ENCODE measurements at places on chromosomes 16 and 17. TPM values are rescaled to one million over a fixed set of nuclear protein-coding genes. Genes with fewer than 3 reads are reported as not detected.

Gene STH
- not detected for total RNA-seq

Gene CHMP6
- 17.5 TPM for total RNA-seq

Gene SCGB1C2
- total RNA-seq, result not detected

Gene NBR1
- 100 TPM for total RNA-seq

Gene TMEM220
- 8.3 TPM for total RNA-seq

Gene CDRT4
- 0.53 TPM for total RNA-seq

Gene CASKIN1
- 2.4 TPM for total RNA-seq

Gene ZNF750
- not detected for total RNA-seq

Gene IGFALS
- 0.14 TPM for total RNA-seq

Gene TP53TG3
- total RNA-seq, result not detected

DNA sequence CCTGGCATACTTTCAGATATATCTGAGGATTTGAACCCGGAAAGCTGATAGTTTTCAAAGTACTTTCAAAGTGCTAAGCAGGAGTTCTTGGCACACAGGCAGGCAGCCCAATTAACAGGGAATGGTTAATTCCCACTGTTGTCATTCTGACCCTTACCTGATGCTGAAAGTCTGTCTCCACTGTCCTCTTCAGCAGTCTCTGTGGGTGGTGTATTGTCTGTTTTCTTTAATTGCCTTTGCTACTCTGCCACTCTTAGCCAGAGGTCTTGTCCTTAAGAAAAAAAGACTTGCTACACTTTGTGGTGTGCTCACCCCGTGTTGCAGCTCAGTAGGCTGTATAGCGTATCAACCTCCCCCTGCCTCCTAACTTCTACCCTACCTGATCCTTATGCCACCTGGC, 63.2 kb upstream of the SLC12A3 start:
- H3K27me3 ChIP-seq, result no peaks in the 10 kb centered on the region
- no peaks in the 10 kb centered on the region for H3K4me1 ChIP-seq
- no peak overlapping the region for H3K4me3 ChIP-seq
- no peak for DNase-seq

GRCh38 chr17:19347323-19348080, 15.0 kb downstream of the B9D1 start:
- H3K4me3 ChIP-seq, result no peak overlapping the region
- no peaks in the 10 kb centered on the region for H3K27me3 ChIP-seq
- DNase-seq, result no peak
- H3K4me1 ChIP-seq, result peaks cover 35% of the 10 kb centered on the region
- no peaks in the 10 kb centered on the region for H3K36me3 ChIP-seq

GRCh38 chr17:68832109-68832802, 122.9 kb downstream of the ABCA8 start:
- H3K36me3 ChIP-seq, result no peaks in the 10 kb centered on the region
- no peak for DNase-seq
- no peaks in the 10 kb centered on the region for H3K4me1 ChIP-seq
- H3K27me3 ChIP-seq, result no peaks in the 10 kb centered on the region

DNA sequence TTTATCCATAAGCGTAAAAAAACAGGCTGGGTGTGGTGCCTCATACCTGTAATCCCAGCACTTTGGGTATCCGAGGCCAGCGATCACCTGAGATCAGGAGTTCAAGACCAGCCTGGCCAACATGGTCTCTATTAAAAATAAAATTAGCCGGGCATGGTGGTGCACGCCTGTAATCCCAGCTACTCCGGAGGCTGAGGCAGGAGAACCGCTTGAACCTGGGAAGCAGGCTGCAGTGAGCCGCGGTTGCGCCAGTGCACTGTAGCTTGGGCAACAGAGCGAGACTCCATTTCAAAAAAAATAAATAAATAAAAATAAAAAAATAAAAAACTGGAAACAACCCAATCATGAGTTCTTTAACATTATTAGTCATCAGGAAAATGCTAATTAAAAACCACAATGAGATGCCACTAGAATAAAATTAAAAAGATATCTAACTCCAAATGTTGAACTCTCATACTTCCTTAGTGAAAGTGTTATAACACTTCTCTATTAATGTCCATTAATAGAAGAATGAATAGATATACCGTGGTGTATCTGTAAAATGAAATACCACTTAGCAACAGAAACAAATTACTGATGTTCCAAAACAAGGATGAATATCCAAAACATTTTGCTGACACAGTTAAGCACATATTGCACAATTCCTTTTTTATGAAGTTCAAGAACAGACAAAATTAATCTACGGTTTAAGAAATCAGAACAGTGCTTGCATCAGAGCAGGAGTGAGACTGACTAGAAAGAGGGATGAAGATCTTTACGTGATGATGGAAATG, 13.1 kb downstream of the MPHOSPH6 start:
- no peaks in the 10 kb centered on the region for H3K4me1 ChIP-seq
- H3K27me3 ChIP-seq, result no peaks in the 10 kb centered on the region
- no peak overlapping the region for H3K4me3 ChIP-seq
- no peak overlapping the region for H3K27ac ChIP-seq
- DNase-seq, result no peak

- no peak for DNase-seq
- H3K27ac ChIP-seq, result no peak overlapping the region
- H3K27me3 ChIP-seq, result no peaks in the 10 kb centered on the region
- H3K36me3 ChIP-seq, result no peaks in the 10 kb centered on the region
- peaks cover 79% of the 10 kb centered on the region for H3K4me1 ChIP-seq
These were observed 11.1 kb downstream of the ABR start for GRCh38 chr17:1168533-1169220.

GRCh38 chr17:79473111-79473875, 137.6 kb downstream of the RBFOX3 start:
- no peaks in the 10 kb centered on the region for H3K36me3 ChIP-seq
- H3K4me3 ChIP-seq, result no peak overlapping the region
- no peak for DNase-seq
- no peak overlapping the region for H3K27ac ChIP-seq
- no peaks in the 10 kb centered on the region for H3K4me1 ChIP-seq
- H3K27me3 ChIP-seq, result peaks cover 25% of the 10 kb centered on the region

GRCh38 chr16:75389096-75389690, 44.1 kb downstream of the CFDP1 start:
- H3K4me3 ChIP-seq, result no peak overlapping the region
- H3K36me3 ChIP-seq, result peaks cover 39% of the 10 kb centered on the region
- H3K27ac ChIP-seq, result no peak overlapping the region
- no peak for DNase-seq
- H3K27me3 ChIP-seq, result no peaks in the 10 kb centered on the region

GRCh38 chr16:15690296-15690695, 40.3 kb downstream of the NDE1 start:
- H3K36me3 ChIP-seq, result peaks cover 55% of the 10 kb centered on the region
- no peak overlapping the region for H3K4me3 ChIP-seq
- DNase-seq, result no peak
- no peaks in the 10 kb centered on the region for H3K27me3 ChIP-seq

GRCh38 chr16:48381201-48381600, 4.0 kb downstream of the SIAH1 start:
- H3K27ac ChIP-seq, result no peak overlapping the region
- H3K4me1 ChIP-seq, result peaks cover 64% of the 10 kb centered on the region
- no peaks in the 10 kb centered on the region for H3K27me3 ChIP-seq
- no peaks in the 10 kb centered on the region for H3K36me3 ChIP-seq

DNA sequence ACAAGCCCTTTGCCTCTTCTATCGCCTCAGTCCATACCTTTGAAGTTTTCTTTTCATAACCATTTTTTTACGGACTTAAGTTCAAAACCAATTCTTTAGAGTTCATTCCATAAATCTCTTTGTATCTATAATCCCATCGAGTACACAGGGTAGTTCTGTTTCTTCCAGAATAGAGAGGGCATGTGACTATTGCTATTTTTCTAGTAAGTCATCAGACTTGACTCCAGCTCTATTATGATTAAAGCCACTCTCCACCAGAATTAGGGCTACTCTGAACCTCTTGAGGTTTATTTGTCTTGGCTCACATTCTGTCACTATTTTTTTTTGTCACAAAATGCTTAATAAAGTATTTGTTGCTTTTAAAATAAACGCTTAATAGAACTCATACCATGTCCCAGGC, 191.9 kb upstream of the AXIN2 start:
- no peak for DNase-seq
- H3K27me3 ChIP-seq, result no peaks in the 10 kb centered on the region
- H3K27ac ChIP-seq, result no peak overlapping the region

- H3K27me3 ChIP-seq, result no peaks in the 10 kb centered on the region
- DNase-seq, result no peak
- H3K4me1 ChIP-seq, result peaks cover 15% of the 10 kb centered on the region
- no peak overlapping the region for H3K4me3 ChIP-seq
- H3K27ac ChIP-seq, result no peak overlapping the region
These were observed 26.1 kb downstream of the CDRT4 start for GRCh38 chr17:15441315-15441714.

DNA sequence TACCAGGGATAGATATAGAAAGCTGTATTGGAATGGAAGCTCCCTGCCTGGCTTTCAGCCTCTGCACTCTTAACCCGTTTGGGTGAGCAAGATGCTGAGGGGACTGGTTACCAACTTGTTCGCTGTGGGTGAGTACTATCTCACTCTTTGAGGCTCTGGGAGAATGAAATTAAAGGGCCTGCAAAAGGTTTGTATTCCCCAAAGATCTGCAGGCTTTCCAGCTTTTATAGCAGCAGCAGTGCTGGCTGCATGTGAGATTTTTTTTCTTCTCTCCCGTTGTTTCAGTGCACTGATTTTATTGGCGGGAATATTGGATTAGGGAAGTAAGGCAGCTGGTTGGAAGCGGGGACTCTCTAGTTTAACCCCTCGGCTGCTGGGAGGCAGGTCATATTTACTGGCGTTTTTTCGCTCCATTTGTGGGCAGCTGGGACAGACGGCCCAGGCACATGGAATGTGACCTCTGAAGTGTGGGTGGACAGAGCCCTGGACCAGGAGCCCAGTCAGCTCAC, 30.9 kb downstream of the C17orf75 start:
- H3K4me3 ChIP-seq, result no peak overlapping the region
- H3K36me3 ChIP-seq, result no peaks in the 10 kb centered on the region
- peaks cover 2% of the 10 kb centered on the region for H3K27me3 ChIP-seq
- H3K27ac ChIP-seq, result no peak overlapping the region
- DNase-seq, result no peak

DNA sequence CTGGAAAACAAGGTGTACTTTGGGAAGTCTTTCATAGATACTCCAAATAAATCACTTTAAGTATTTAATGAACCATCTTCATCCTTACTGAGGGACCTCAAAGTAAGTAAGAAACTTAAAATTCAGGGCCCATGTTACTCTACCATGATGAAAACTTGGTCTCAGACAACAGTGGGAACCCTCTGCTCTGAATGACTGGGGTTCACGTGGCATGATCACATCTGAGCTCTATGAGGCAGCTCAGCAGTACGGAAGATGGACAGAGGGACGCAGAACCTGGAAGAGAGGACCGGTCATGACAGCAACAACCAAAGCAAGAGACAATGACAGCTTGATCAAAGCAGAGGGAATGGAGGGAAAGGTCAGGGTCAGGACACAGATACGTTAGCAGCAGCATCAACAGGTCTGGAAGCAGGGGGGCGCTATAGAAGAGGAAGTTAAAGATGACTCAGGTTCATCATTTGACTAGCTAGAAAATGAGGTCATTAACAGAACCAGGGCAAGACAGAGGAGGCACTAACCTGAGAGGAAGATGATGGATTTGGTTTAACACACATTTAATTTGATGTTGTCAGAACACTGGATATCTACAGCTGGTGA, 9.5 kb downstream of the XPO6 start:
- no peaks in the 10 kb centered on the region for H3K27me3 ChIP-seq
- peaks cover 22% of the 10 kb centered on the region for H3K4me1 ChIP-seq
- DNase-seq, result no peak

DNA sequence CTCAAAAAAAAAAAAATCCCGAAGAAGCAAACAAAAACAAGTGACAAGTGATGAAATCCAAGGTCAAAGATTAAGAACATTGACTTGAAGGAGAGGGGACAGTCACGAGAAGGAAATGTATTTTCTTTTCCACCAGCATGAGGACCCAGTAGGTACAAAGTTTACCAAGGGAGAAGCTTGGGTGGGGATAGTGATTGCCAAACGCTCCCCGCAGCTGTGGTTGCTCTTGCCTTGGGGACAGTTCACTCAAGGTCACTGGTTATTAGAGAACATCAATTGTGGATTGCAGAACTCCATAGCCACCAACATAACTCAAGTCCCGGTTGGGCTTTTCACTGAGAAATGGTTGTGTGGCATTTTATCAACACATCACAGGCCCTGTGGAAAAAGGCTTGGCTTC, 27.0 kb downstream of the RSL1D1 start:
- no peaks in the 10 kb centered on the region for H3K27me3 ChIP-seq
- peak; percentile 37 for DNase-seq
- no peaks in the 10 kb centered on the region for H3K36me3 ChIP-seq
- H3K4me1 ChIP-seq, result peaks cover 12% of the 10 kb centered on the region
- no peak overlapping the region for H3K4me3 ChIP-seq

- DNase-seq, result no peak
- no peak overlapping the region for H3K4me3 ChIP-seq
These were observed 178.3 kb downstream of the MRTFB start for GRCh38 chr16:14249291-14250032.

GRCh38 chr17:802901-803881, 21.0 kb downstream of the MRM3 start:
- no peaks in the 10 kb centered on the region for H3K4me1 ChIP-seq
- H3K36me3 ChIP-seq, result peaks cover 7% of the 10 kb centered on the region
- no peak for DNase-seq
- H3K27me3 ChIP-seq, result no peaks in the 10 kb centered on the region
- no peak overlapping the region for H3K27ac ChIP-seq
- H3K4me3 ChIP-seq, result no peak overlapping the region

DNA sequence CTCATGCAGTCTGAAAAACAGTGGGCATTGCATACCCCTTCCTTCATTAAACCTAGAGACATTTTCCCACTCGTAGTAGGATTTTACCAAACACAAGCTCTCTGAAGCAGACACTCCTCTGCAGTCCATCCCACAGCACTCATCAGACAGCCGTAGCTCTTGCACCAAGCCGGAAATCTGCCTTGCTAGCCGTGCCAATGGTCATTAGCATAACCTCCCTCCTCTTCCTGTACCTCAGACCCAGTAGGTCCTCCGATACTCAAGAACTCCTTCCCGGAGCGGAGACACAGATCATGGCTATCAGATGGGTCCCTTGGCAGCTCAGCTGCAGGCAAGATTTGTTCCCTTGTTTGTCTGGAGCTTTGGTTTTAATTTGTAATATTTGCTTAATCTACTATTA, 483.1 kb upstream of the PSMD7 start:
- H3K4me1 ChIP-seq, result no peaks in the 10 kb centered on the region
- no peaks in the 10 kb centered on the region for H3K36me3 ChIP-seq
- DNase-seq, result peak; percentile 6
- no peak overlapping the region for H3K27ac ChIP-seq
- H3K27me3 ChIP-seq, result no peaks in the 10 kb centered on the region

DNA sequence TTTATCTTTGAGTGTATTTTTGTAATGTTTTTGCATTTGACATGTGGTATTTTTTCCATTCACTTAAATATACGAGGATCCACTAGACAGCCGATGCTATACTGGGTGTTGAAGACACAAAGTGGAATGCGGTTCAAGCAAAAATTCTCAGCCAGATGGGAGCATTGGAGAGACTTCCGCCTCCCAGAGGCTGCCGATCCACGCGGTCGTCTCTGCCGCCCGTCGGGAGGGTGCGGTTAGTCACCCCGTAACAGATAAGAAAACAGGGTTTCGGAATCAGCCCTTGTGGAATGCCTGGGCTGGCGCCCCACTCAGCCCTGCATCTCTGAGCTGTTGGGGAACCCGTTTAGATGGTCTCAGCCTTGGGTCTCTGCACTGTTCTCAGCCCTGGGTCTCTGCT, 7.3 kb downstream of the GSE1 start:
- no peaks in the 10 kb centered on the region for H3K27me3 ChIP-seq
- H3K36me3 ChIP-seq, result no peaks in the 10 kb centered on the region
- DNase-seq, result no peak
- no peak overlapping the region for H3K27ac ChIP-seq
- H3K4me1 ChIP-seq, result peaks cover 31% of the 10 kb centered on the region

All from heart right ventricle (tissue), 16 donors.